Uterus (tissue), 4 donors: ENCODE measurements at places on chromosomes 2 and 18. TPM values are rescaled to one million over a fixed set of nuclear protein-coding genes. Genes with fewer than 3 reads are reported as not detected.
A peak's percentile ranks its signal among the peaks of the same experiment; 100 is the strongest.

GRCh38 chr2:232484628-232485347 lies 2.8 kb downstream of the ECEL1 start:
- peaks cover 3% of the 10 kb centered on the region for H3K27me3 ChIP-seq
- DNase-seq: no peak
- no peaks in the 10 kb centered on the region for H3K4me1 ChIP-seq
- no peaks in the 10 kb centered on the region for H3K36me3 ChIP-seq
- no peak overlapping the region for H3K4me3 ChIP-seq

GRCh38 chr2:31329081-31329625 lies 85.4 kb downstream of the XDH start:
- DNase-seq: no peak
- no peaks in the 10 kb centered on the region for H3K4me1 ChIP-seq
- no peaks in the 10 kb centered on the region for H3K27me3 ChIP-seq
- no peaks in the 10 kb centered on the region for H3K36me3 ChIP-seq

GRCh38 chr18:61096226-61096625 lies 237.0 kb upstream of the CDH20 start:
- H3K27ac ChIP-seq: no peak overlapping the region
- H3K36me3 ChIP-seq: no peaks in the 10 kb centered on the region
- no peaks in the 10 kb centered on the region for H3K27me3 ChIP-seq
- no peak for DNase-seq

DNA sequence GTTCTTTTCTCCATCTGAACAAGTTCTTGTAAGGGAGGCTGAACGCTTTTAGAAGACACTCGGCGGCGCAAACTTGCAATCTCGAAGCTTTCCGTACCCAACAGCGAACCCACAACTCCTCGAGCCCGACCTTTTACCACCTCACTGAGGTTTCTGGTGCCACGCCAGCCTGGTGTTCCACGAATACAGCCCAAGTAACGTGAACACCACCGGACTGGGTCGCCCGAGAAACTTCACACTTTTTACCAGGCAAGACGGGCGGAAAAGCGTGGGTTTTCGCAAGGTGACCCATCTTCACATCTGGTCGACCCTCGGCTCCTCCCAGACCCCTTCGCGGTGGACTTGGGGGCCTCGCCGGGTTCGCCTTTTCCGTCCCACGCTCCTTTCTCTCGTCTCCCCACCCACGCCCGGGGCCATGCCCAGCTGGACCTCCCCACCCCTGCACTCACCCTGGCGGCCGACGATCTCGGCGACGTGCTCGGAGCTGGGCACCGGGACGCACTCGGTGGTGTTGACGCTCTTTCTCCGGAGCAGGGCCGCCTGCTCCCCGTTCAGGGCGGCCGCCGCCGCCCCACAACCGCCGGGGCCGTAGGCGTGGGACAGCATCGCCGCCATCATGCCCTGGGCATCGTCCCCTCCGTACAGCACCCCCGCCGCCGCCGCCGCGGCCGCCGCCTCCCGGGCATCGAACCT lies 1.2 kb downstream of the MEX3C start:
- peak overlapping the region; percentile 91 for H3K27ac ChIP-seq
- H3K36me3 ChIP-seq: no peaks in the 10 kb centered on the region
- no peaks in the 10 kb centered on the region for H3K27me3 ChIP-seq
- peaks cover 4% of the 10 kb centered on the region for H3K4me1 ChIP-seq

- H3K4me3 ChIP-seq: no peak overlapping the region
- H3K4me1 ChIP-seq: no peaks in the 10 kb centered on the region
- H3K27ac ChIP-seq: no peak overlapping the region
- H3K27me3 ChIP-seq: no peaks in the 10 kb centered on the region
- no peak for DNase-seq
Observed at GRCh38 chr2:106991866-106992265, 105.9 kb upstream of the ST6GAL2 start.

DNA sequence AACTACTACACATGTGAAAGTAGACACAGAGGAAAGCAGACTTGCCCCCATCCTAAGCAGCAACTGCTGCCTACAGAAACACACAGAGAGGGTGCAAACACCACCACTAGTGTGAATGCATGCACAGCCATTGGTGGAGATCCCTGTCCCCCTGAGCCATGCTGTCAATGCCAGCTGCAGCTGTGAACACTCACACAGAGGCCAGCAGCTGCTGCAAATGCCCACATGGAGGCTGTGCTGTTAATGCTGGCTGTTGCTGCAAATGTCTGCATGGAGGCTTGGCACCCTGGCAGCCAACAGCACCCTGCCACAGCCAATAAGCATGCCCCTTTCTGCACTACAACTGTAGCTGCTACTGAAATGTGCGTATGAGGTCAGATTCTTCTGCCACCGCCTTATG lies 355.0 kb downstream of the LNPK start:
- no peaks in the 10 kb centered on the region for H3K27me3 ChIP-seq
- no peaks in the 10 kb centered on the region for H3K4me1 ChIP-seq
- no peak overlapping the region for H3K27ac ChIP-seq

GRCh38 chr2:216202626-216203250 lies 93.6 kb downstream of the XRCC5 start:
- no peak overlapping the region for H3K27ac ChIP-seq
- no peak for DNase-seq
- H3K4me1 ChIP-seq: no peaks in the 10 kb centered on the region
- no peak overlapping the region for H3K4me3 ChIP-seq
- H3K27me3 ChIP-seq: no peaks in the 10 kb centered on the region

- H3K4me3 ChIP-seq: no peak overlapping the region
- H3K27ac ChIP-seq: no peak overlapping the region
- no peaks in the 10 kb centered on the region for H3K27me3 ChIP-seq
- no peak for DNase-seq
- H3K36me3 ChIP-seq: no peaks in the 10 kb centered on the region
Observed at GRCh38 chr2:184728411-184728810, 130.1 kb downstream of the ZNF804A start.

- H3K4me3 ChIP-seq: peak overlapping the region; percentile 85
- H3K27ac ChIP-seq: peak overlapping the region; percentile 88
- no peaks in the 10 kb centered on the region for H3K36me3 ChIP-seq
- H3K4me1 ChIP-seq: no peaks in the 10 kb centered on the region
- no peak for DNase-seq
- no peaks in the 10 kb centered on the region for H3K27me3 ChIP-seq
Observed at GRCh38 chr2:113755835-113756354, 547 bp downstream of the SLC35F5 start.

DNA sequence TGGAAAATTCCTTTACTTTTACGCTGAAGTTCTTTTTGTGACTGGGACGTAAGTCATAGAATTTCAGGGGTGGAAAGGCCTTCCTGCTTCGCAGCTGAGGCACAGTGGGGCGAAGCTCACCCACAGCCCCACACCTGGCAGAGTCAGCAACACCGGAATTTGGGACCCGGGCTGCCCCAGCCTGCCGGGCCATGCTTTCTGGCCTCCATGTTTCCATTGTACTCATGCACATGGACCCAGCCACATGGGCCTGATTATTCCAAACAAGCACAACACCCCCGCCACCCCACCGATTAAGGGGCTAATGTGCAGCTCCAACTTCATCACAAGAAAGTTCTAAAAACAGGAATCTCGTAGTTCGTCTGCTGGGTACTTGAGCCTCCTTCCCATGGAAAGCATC lies 82.5 kb downstream of the CABLES1 start:
- no peak for DNase-seq
- H3K4me3 ChIP-seq: no peak overlapping the region
- H3K4me1 ChIP-seq: no peaks in the 10 kb centered on the region

- H3K4me3 ChIP-seq: no peak overlapping the region
- H3K4me1 ChIP-seq: no peaks in the 10 kb centered on the region
- DNase-seq: no peak
- no peak overlapping the region for H3K27ac ChIP-seq
- H3K27me3 ChIP-seq: no peaks in the 10 kb centered on the region
Observed at GRCh38 chr18:75530566-75531211, 103.2 kb upstream of the SMIM21 start.

DSEL gene
- 12.6 TPM for total RNA-seq

CDH20 gene
- total RNA-seq: 5.9 TPM

KATNAL2 gene
- 2.8 TPM for total RNA-seq

WNT10A gene
- total RNA-seq: not detected

CAPN13 gene
- total RNA-seq: not detected

SCN9A gene
- total RNA-seq: 7.4 TPM
